ENCODE measurements at places on chromosomes 2 and 18.

- no peak for DNase-seq
Measured at GRCh38 chr2:106551417-106552130, 64.4 kb downstream of the CD8B2 start.

DNA sequence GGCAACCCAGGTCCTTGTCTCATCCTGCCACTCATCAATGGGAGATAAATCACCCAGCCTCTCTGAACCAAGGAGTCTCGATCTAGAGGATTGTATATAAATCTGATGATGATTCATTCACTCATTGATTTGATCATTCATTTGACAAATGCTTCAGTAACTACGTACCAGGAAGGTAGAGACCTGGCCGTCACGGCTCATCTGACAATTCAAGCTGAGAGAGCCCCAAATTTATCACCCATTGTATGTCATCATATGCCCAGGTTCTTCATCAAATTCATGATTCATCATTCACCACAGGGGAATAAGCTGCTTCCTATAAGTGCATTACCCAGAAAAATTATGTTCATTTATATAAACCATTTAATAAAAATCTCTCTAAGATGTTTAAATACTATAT lies 116.9 kb downstream of the FAM161A start:
- DNase-seq: no peak

DNA sequence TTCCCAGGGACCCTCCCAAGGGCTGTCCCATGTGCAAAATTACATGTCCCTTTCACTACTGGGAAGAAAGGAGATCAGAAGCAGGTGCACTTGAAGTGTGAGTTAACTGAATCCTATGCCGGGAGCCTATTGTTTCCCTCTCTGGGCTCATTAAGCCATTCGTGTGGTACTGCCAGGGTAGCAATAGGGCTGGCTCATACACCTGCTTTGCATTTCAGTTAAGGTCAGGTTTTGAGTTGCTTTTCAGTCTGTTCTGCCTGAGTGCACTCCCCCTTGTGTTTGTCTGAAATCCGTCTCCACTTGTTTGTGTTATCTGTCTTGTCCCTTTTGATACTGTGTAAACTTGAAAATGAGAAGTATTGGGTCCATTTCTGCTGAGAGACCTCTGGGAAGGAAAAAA lies 1232.6 kb upstream of the NRXN1 start:
- no peak for DNase-seq

DNA sequence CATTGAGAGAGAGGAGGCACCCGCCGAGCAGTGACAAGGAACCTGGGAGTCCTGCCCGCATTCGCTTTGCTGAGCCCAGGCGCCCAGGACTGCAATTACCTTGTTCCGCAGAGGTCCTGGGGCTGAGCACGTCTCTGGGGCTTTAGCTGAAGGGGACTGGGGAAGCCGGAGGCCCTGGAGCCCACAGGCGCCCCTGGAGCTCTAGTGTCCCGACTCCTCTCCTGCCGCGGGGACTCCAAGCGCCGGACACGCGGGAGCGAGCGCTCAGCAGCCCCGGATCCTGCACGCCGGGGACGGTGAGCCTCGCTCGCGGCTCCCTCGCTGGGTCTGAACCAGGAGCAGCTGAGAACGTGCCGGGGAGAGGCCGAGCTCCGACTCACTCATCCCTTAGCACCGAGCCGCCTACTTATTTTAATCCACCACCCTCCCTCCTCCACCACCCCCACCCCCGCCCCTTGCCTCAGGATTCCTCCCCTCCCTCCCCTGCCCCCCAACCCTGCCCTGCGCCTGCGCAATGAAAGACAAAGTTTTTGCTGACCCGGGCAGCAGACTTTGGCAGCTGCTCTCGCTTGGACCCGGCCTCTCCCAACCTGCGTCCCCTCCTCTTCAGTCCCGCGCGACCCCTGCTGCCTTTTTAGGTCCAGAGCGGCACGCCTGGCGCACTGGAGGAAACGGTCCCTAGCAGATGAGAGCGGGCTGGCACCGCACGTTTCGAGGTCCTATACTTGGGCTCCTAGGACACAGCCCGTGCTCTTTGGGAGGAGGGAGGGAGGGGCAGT lies at the start of gene OSR1:
Gene OSR1 (minus strand): TSS at position 382 of the 779 bp plus-strand sequence. CDS start 4,818 bp downstream, outside the sequence.
- no peak for DNase-seq

DNA sequence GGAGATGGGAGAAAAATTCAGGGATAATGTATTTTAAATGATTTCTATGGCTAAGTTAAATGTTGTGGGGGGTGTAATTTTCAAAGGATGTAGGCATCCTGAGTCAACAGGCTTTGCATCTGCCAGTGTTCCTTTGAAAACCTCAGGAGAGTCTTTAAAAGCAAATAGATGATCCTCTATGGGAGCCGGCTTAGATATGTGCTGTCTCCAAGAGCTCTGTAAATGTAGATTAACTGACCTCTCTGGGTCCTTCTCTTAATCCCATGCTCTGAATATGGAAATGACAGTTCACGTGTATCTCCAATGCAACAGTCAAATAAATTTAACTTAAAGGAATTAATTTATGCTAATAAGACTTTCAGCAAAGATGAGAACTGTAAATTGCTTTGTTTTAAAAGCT lies 292.7 kb downstream of the ERBB4 start:
- DNase-seq: no peak

GRCh38 chr2:37885329-37885993 lies 39.6 kb upstream of the RMDN2 start:
- DNase-seq: no peak

- no peak for DNase-seq
Measured at GRCh38 chr2:133675-134593, 87.6 kb upstream of the FAM110C start.

- DNase-seq: no peak
Measured at GRCh38 chr2:8422450-8422800, 259.4 kb upstream of the ID2 start.

- DNase-seq: no peak
Measured at GRCh38 chr2:23497536-23497935, 112.6 kb downstream of the KLHL29 start.

GRCh38 chr18:75251466-75251865 lies 40.9 kb downstream of the TSHZ1 start:
- no peak for DNase-seq

DNA sequence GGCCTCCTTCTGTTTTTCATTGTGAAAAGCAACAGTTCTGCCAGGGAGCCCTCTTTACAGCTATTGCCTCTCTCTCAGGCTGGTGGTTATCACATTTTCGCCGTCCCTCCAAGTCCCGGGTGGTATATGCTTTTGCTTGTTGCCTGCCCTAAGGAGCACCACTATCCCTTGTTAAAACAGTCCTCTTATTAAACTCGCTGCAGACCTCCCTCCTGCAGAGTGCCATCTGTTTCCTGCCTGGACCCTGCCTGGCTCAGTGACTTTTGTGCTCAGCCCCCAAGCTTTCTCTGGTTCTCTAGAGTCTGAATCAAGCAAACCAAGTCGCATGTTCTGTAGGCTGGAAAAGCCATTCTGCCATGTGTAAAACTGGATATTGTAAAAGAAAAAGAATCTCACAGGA lies 72.1 kb upstream of the FHL2 start:
- DNase-seq: no peak
